ENCODE measurements at places on chromosomes 3 and 15.

DNA sequence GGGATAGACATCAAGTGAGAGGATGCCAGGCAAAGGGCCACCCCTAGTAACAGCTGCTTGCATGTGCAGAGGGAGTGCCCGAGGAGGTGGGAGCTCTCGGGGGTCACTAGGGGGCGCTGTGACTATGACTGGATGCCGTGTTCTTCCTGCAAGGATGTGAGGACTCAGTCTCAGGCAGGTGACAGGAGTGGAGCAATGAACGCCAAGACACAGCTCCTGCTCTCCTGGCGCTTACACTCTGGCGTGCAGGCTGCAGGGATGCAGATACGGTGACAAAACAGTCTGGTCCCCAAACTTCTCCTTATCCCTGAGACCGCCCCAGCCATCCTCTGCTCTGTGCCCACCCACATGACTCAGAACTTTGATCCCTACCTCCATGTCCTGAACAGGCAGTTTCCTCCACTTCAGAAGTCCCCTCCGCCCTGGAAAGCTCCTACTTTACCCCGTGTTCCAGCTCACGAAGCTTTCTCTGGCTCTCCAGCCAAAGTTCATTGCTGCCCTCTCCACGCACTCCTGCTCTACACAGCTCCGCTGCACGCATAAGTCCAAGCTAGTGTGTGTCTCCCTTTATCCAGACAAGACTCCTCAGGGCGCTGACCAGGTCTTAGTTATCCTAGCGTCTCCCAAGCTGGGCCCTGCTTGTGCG lies 14.7 kb downstream of the RHOV start:
- DNase-seq: peak; percentile 56

DNA sequence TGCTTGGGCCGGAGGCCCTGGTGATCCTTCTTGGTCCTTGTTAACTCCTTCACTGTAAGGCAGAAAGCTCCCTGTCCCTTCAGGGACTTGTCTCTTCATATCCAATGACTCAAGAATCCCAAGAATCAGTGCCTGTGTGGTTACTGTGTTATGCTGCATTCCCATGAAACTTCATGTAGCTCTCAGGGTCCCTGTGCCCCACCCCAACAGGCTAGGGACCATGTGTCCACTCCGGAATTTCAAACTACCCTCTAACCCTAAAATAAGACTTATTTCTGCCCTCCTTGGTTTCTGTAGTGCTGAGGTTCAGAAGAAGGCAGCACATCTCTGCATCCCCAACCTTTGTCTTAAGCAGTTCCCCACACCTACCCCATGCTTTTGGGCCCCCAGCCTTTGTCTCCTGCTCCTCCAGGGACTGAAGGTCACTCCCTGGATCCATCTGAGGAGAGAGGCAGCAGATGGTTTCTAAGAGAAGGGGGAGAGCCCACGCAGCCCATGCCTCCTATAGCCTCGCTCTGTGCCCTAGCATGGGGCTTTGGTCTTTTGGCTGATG lies 531 bp upstream of the MAP1A start:
- no peak for DNase-seq

- DNase-seq: peak; percentile 80
Measured at GRCh38 chr3:71681224-71681668, 44.0 kb downstream of the EIF4E3 start.

GRCh38 chr15:85646538-85647091 lies 148.1 kb downstream of the KLHL25 start:
- DNase-seq: no peak

DNA sequence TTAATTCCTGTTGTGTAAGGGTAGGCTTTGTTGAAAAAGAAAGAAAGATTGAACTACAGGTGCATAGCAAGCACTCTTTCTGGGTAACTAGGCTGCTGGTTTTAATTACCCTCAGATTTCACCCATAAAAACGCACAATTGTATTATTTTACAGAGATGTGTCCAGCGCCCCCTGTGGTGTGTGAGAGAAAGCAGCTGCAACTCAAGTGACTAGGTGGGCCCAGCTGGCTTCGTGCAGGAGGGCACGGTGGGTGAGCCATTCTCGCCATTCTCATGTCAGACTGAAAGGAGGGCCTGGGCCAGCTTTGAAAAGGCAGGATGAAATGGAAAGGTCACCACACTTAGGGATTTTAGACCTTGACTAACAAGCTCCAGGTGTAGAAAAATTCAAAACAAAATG lies 122.6 kb downstream of the LRIG1 start:
- no peak for DNase-seq

DNA sequence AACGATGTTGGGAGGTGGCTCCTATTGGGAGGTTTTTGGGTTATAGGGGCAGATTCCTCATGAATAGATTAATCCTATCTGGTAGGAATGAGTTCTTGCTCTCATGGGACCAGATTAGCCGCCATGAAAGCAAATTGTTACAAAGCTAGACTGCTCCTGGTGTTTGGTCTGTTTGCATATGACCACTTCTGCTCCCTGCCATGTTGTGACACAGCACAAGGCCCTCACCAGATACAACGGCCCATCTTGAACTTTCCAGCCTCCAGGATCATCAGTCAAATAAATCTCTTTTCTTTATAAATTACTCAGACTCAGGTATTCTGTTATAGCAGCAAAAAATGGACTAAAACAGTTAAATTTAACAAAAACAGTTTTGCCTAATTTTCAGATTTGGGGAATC lies 34.4 kb downstream of the TRIM42 start:
- no peak for DNase-seq
